ENCODE measurements at places on chromosomes 12 and 14.

GRCh38 chr14:96965885-96966595 is 168.9 kb downstream of the VRK1 start:
- H3K4me3 ChIP-seq = no peak overlapping the region
- no peak for DNase-seq
- peaks cover 50% of the 10 kb centered on the region for H3K4me1 ChIP-seq

DNA sequence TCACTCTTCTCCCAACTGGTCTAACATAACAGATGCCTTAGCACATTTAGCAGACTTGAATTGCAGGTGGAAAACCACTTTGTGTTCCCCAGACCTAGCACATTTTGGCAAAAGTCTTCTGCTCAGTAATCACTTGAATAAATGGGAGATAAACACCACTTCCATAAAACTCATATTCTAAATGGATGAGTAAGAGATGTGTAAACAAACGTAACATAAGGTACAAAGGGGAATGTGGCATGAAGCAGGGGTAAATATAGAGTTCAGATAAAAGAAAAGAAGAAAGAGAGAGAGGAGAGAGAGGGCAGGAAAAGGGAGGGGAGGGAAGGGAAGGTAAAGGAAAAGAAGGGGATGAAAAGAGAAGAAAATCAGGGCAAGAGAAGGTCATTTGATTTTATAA is 17.0 kb upstream of the KERA start:
- H3K27me3 ChIP-seq = no peaks in the 10 kb centered on the region
- no peak overlapping the region for H3K4me3 ChIP-seq
- no peak for DNase-seq
- H3K36me3 ChIP-seq = no peaks in the 10 kb centered on the region

DNA sequence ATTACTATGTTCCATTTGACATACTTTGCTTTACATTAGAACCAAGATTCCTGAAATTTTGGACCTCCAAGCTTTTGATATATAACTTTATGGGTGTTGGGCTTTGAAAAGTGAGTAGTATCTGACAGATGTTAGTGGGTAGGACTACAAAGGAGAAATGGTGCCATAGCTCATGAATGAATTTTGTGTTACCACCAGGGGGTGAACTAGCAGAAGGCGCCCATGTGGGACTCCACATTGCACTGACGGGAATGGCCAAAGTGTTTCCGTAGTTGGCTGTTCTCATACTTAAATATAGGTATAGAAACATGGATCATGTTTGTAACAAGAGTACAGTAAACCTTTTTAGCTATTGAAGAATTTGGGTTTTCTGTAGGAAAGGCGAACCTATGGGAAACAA is 337.5 kb downstream of the FLRT2 start:
- H3K27ac ChIP-seq = no peak overlapping the region
- no peaks in the 10 kb centered on the region for H3K4me1 ChIP-seq
- no peaks in the 10 kb centered on the region for H3K36me3 ChIP-seq

DNA sequence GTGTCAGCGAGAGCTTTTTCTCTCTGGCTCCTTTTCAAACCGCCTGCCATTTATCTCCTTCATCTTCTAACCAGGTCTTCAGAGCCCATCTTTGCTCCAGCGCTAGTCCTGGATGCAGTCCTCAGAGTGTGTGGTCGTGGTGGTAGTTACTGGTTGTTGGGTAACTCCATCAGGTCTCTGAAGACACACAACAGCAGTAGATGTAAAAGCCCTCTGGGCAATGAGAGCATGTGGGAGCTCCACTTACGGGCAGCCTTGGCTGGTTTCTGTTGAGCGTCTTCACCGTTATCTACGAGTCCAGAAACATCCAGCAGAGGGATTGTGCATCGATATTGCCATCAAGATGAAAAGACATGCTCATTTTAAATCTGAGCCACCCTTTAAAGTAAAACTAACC is 61.2 kb downstream of the FBXL14 start:
- H3K27ac ChIP-seq = peak overlapping the region; percentile 83
- peak overlapping the region; percentile 85 for H3K4me3 ChIP-seq
- DNase-seq = no peak
- H3K4me1 ChIP-seq = peaks cover 41% of the 10 kb centered on the region
- H3K27me3 ChIP-seq = peaks cover 69% of the 10 kb centered on the region

GRCh38 chr12:116443821-116444589 is 115.2 kb upstream of the MAP1LC3B2 start:
- no peak overlapping the region for H3K27ac ChIP-seq
- DNase-seq = peak; percentile 37
- peaks cover 15% of the 10 kb centered on the region for H3K4me1 ChIP-seq
- H3K4me3 ChIP-seq = no peak overlapping the region
- H3K36me3 ChIP-seq = no peaks in the 10 kb centered on the region
- H3K27me3 ChIP-seq = no peaks in the 10 kb centered on the region

DNA sequence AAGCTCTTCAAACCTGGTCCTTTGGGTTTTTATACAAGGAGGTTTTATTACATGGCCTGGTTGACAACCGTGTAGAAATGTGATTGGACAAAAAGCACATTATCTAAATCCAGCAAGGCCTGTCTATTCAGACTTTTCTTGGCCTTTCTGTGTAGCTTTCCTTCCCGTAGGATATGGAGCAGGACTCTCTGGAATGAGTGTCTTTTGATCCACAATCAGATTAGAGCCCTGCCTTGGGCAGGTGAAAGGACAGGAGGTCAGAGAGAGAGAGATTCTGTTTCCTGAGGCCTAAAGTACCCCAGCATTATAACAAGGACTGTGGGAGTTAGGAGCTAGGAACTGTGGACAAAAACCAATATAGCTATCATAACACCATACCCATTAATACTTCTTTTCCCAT is 375.5 kb upstream of the RGS6 start:
- peak overlapping the region; percentile 93 for H3K27ac ChIP-seq
- H3K4me3 ChIP-seq = no peak overlapping the region
- H3K27me3 ChIP-seq = no peaks in the 10 kb centered on the region
- no peak for DNase-seq
- H3K36me3 ChIP-seq = peaks cover 13% of the 10 kb centered on the region
- peaks cover 66% of the 10 kb centered on the region for H3K4me1 ChIP-seq

- H3K27ac ChIP-seq = no peak overlapping the region
- peaks cover 33% of the 10 kb centered on the region for H3K36me3 ChIP-seq
- no peak for DNase-seq
- peaks cover 22% of the 10 kb centered on the region for H3K4me1 ChIP-seq
- no peaks in the 10 kb centered on the region for H3K27me3 ChIP-seq
Measured at GRCh38 chr14:64394423-64394822, 6.3 kb downstream of the MTHFD1 start.
